Aorta (tissue), 5 donors: ENCODE measurements at places on chromosomes 13 and 19.

DNA sequence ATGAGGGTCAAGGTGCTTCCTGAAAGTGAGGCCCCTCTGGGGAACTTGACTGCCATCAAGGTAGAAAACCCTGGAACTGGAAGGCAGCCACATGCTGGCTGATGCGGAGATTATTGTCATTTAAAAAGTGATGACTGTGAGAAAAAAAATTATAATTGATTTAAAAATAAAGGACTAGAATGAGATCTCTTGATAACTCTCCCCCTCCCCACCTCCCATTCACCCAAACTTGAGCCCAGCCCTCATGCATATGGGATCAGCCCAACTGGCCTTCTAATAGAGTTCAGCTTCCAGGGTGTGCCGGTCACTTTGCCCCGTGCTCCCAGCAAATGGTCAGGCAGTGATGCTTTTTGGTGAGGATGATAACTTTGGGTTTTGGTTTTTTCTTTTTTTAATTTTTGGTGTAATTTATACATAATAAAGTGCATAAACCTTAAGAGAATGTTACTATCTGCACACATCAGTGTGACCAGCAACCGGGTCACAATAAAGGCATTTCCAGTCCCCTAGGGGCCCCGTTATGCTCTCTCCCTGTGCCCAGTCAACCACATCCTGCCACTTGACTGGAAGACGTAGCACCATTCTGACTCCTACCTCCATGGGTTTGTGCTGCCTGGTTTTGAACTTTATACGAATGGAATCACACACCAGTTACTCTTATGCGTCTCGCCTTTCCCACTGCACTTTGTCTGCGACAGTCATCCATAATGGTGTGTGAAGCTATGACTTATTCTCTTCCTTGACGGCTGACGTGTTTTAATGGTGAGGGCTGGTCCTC, 187.9 kb downstream of the USP12 start:
- H3K27ac ChIP-seq, result peak overlapping the region; percentile 43
- H3K36me3 ChIP-seq, result no peaks in the 10 kb centered on the region
- H3K4me1 ChIP-seq, result no peaks in the 10 kb centered on the region
- DNase-seq, result no peak
- no peaks in the 10 kb centered on the region for H3K27me3 ChIP-seq

DNA sequence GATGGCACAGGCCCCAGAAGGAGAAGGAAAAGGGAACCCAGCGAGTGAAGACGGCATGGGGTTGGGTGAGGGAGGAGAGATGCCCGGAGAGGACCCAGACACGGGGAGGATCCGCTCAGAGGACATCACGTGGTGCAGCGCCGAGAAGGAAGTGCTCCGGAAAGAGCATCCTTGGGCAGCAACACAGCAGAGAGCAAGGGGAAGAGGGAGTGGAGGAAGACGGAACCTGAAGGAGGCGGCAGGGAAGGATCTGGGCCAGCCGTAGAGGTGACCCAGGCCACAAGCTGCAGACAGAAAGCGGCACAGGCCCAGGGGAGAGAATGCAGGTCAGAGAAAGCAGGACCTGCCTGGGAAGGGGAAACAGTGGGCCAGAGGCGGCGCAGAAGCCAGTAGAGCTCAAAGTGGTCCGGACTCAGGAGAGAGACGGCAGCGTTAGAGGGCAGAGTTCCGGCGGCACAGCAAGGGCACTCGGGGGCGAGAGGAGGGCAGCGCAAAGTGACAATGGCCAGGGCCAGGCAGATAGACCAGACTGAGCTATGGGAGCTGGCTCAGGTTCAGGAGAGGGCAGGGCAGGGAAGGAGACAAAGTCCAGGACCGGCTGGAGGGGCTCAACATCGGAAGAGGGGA, 1.1 kb downstream of the PPP1R12C start:
- peak; percentile 88 for DNase-seq
- peak overlapping the region; percentile 71 for H3K27ac ChIP-seq
- no peaks in the 10 kb centered on the region for H3K27me3 ChIP-seq
- peak overlapping the region; percentile 51 for H3K4me3 ChIP-seq

DNA sequence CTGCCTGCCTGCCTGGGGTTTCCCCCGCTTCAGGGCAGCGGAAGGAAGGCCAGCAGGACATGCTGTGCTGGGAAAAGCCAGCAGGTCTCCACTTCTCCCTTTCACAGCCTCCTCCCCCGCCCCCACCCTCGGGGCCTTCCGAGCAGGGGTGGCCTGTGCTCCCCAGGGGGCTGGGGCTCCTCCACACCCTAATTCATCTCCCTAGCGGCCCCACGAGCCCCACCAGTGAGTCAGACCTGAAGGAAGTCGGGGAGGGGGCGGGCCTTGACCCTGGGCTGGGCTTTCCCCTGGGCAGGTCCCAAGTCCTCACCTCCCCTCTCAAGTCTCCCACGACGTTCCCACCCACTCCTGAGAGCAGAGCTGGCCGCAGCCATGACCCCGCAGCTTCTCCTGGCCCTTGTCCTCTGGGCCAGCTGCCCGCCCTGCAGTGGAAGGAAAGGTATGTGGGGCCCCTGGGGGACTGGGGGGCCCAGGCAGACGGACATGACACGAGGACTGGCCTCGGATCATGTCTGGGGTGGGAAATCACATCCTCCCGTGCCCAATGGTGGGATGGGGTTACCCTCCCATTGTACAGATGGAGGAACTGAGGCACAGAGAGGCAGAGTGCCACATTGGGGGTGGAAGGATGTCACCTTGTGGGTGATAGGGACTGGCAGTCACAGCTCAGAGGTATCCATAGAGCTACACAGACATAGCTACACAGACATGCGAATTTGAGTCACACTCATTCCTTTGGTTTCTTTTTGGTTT, at the start of gene EBI3:
Gene EBI3, plus strand, starts transcription at position 345 of the 753 bp plus-strand sequence. Its CDS starts 28 bp downstream, at position 373.
- no peaks in the 10 kb centered on the region for H3K4me1 ChIP-seq
- no peaks in the 10 kb centered on the region for H3K27me3 ChIP-seq
- H3K36me3 ChIP-seq, result no peaks in the 10 kb centered on the region
- no peak for DNase-seq
- H3K27ac ChIP-seq, result no peak within 1 kb of the TSS

- no peak for DNase-seq
- H3K27me3 ChIP-seq, result no peaks in the 10 kb centered on the region
- no peak overlapping the region for H3K4me3 ChIP-seq
- no peak overlapping the region for H3K27ac ChIP-seq
Observed at GRCh38 chr13:26017932-26018665, 33.7 kb downstream of the SHISA2 start.
